Right renal cortex interstitium (tissue), 3 donors: ENCODE measurements at places on chromosomes 12 and 14.
A peak's percentile ranks its signal among the peaks of the same experiment; 100 is the strongest.

- DNase-seq = no peak
These were observed 34.9 kb upstream of the CERS5 start for GRCh38 chr12:50201987-50202521.

DNA sequence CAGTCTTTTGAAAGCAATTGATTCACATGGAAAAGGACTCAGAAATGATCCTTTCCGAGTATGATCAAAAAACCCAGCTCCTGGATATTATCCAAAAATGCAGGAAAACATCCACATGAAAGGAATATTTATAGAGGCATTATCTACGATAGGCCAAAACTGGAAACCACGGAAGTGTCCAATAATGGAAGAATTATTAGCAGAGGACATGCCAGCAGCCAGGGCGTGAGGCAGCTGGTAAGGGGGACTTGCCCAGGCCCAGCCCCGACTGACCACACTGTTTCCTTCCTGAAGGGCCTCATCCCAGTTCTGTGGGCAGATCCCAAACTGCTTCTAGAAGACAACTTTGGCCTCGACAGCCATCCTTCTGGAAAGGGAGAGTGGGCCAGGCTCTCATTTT is 20.5 kb downstream of the ACTN1 start:
- no peak for DNase-seq

DNA sequence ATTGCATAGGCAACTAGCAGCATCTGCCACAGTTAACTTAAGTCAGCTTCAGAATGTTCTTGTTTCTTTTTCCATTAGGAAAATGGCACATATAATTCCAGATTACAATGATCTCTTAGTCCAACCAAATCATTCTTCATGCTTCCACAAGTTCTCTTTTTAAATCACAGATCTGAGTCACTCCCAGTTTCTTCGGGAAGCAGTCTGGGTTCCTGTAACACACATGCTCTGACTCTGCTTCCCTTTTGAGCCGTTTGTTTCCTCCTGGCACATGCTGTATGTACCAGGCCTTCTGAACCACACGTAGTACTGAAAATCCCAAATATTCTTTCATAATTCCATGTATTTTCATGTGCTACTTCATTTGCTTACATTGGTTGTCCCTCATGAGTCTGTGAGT is 388.8 kb upstream of the PDE3A start:
- DNase-seq = no peak

DNA sequence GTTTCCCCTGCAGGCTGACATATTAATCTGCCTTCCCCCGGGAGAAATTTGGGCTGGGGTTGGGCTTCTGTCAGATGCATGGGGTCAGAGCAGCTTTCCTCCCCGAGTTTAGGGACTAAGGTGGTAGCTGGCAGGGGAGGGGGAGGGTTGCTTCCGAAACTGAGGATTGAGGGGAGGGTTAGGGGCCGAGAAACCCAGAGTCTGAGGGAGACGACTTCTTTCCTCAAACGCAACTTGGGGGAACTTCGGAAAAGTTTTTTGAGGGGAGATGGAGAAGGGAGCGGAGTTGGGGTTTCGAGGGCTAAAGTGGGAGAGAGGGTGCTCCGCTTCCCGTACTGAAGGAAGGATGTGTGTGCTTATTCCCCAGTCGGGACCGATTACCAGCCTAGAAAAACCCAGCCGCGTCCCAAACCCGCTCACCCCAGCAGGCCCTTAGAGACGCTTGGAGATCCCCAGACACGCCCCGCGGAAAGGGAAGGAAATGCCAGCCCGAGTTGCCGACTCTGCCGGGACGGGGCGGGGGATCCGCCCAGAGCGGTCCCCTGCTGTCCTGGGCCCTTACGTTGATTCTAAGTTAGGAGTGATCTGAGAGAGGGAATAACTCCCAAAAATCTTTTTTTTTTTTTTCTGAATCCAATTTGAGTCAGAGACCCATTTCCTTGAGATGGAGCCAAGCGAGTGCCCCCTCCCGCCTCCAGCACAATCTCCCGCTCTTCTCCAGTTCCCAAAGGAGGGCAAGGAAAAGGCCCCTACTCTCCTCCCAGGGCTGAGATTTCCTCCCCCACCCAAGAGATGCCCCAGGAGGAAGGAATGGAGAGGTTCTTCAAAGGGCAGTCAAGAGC is 61.9 kb downstream of the SMUG1 start:
- DNase-seq = no peak

DNA sequence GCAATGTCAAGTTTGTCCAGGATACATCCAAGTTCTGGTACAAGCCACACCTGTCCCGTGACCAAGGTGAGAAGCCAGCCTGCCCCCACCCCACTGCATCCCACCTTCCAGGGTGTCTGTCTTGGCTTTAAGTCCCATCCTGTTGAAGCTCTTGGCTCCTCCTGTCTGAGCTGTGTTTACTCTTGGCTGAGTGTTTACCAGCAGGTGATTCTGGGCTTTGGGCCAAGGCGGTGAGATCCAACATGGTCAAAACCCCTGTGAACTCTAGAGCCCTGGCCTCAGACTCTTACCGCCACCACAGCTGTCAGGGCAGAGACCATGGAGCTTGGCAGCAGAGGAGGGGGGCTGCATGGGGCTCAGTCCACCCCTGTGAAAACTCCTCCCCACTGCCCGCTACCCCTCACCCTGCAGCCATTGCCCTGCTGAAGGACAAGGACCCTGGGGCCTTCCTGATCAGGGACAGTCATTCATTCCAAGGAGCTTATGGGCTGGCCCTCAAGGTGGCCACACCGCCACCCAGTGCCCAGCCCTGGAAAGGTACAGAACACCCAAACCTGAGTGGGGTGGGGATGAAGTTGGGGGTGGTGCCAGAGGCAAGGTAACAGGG is 11.6 kb downstream of the TNS2 start:
- DNase-seq = no peak

DNA sequence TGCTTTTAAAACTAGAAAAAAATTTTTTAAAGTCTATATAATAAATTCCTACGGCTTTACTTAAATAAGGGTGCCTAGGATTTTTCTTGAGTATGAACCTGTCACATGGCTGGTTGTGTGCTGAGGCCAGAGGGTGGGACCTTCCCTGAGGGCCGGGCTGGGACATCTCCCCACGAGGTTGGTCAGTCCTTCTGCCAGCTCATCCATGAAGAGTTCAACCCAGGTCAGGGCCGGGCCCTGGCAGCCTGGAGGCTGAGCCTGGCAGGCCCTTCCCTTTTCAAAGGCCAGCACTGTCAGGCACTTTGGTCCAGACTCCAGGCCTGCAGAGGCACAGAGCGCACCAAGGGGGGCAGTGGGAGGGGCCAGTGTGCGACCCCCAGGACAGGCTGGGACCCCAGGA is 31.7 kb downstream of the TNFAIP2 start:
- DNase-seq = no peak

DNA sequence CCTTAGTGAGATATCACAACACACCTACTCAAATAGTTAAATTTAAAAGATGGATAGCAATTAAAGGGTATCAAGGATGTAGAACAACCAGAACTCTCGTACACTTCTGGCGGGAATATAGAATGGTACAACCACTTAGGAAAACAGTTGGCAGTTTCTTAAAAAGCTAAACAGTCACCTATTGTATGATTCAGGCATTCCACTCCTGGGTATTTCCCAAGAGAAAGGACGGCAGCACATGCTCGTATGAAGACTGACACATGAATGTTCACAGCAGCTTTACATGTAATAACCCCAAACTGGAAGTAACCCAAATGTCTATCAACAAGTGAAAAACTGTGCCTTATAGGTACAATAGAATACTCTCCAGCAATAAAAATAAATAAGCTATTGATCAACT is 465.2 kb downstream of the VRK1 start:
- no peak for DNase-seq

- no peak for DNase-seq
These were observed 11.6 kb downstream of the ATP6V0A2 start for GRCh38 chr12:123723765-123724164.

GRCh38 chr12:49889361-49890095 is 14.2 kb downstream of the FAIM2 start:
- DNase-seq = no peak

DNA sequence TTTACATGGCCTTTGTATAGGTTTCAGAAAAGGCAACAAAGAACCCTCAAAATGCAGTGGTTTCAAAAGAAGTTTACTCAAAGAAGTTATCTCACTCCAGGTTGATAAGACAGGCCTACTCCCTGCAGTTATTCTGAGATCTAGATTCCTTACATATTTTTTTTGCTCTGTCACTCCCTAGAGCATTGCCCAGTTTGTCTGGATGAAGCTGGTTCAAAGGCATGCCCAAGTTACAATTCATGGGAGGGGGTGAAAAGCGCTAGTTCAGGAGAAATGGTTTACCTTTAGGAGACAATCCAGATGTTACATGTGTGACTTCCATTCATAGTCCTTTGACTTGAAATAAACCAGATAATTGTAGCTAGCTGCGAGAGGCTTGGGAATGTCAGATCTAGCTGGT is 115.0 kb downstream of the TPH2 start:
- no peak for DNase-seq

- DNase-seq = no peak
These were observed 3.6 kb downstream of the CMKLR1 start for GRCh38 chr12:108335349-108336119.

DNA sequence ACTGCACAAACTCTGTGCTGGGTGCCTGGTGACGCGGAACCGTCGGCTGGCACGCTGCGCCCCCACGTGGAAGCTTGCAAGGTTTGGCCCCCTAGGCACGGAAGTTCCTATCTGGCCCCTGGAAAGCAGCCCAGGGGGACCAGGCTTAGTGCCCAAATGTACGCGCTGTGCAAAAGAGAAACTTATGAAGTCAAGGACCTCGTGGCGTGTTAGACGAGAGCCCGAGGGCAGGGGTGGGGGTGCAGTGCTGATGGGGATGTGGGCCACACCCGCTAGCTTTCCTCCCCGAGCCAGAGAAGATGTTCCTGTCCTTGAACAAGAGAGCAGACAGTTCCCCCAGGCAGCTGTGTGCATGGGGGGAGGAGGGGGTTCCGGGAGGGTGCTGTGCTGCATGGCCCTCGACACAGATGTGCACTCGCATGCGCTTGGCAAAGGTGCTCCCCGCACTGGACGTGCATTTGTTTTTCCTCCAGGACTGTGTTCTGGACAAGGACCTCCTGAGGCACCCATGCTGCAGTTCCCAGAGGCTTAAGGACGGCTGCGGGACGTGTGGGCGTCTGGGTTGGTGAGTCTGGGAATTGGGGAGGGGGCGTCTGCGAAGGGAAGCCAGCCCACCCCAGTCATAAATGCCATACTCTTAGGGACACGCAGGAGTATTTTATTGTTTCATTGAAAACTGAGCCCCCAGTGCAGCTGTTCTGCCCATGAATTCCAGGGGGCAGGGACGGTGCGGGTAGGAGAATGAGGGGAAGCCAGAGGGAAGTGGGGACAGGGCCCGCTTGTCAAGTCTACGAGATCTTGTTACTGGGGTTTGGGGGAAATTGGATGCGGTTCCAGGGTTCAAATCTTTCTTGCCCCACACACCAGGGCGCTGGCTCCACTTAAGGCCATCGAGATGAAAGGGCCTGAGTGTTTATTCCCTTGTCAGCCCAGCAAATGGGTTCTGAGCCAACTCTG is 80.0 kb downstream of the NTF3 start:
- no peak for DNase-seq

DNA sequence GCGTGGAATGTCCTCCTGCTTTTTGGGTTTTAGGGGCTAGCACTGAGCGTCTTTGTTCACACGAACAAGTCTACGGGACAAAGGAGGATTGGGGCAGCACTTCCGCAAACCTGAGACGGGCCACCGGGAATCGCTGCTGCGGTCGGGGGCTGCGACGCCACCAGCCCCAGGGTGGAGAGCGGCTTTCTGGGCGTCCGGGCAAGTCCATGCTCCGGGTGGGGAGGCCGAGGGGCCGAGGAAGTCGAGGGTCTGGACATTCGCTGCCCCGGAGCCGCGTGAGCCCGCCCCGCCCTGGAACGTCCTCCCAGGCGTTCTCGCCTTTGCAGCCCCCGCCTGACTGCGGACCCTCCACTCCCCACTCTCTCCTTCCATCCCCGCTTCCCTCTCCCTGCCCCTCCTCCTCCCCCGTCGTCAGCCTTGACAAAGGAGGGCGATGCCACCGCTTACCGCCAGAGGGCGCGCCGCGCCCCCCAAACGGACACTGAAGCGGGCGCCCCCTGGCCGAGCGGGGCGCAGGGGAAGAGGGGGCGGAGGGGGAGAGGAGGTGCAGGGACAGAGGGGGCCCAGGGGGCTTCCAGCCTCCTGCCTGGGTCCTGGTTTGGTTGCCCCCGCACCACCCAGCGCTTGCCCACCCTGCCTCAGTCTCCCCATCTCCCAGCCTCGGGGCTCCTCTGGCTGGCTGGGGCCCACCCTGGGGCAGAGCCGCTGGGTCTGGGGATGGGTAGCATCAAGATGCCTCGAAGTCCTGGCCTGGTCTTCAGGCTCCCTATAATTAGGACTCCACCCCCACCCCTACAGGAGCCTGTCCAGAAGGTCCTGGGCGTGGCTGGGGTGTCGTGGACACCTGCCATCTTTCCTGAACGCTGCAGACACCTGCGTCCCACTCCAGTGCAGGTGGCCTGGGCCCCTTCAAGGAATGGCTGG is 39.1 kb upstream of the INF2 start:
- DNase-seq = peak; percentile 60

- DNase-seq = no peak
These were observed 18.0 kb downstream of the LRRC74A start for GRCh38 chr14:76844223-76844622.

GRCh38 chr12:58174316-58174715 is 232.9 kb downstream of the ATP23 start:
- no peak for DNase-seq

DNA sequence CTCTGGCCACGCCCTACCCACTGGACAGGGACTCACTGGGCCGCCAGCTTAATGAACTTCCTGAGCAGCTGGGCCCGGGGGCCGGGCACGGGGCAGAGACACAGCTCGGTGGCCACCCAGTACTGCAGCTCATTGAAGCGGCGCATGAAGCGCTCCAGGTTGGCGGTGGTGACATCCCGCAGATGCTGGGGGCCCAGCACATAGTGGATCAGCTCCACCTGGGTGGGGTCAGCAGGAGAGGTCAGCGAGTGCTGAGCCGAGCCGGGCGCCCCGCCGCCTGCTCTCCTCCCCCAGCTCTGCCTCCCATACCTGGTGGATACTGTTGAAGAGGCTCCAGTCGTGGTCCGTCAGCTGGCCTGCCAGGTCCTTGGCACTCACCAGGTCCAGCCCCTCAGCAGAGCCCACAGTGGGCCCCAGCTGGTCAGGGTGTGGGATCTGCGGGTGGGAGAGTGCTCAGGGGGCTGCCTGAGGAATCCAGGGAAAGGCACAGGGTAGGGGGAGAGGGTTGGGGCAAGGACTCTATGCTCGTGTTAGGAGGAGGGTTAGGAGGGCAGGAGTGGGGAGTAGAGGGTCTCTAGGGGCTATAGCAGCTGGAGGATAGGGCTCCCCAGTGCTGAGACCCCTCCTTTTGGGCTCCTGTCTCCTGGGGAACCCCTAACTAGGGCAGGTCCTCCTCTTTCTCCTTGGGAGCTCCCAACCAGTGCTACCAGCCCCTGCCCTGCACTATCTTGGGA is 15.5 kb upstream of the ENDOU start:
- DNase-seq = no peak

DNA sequence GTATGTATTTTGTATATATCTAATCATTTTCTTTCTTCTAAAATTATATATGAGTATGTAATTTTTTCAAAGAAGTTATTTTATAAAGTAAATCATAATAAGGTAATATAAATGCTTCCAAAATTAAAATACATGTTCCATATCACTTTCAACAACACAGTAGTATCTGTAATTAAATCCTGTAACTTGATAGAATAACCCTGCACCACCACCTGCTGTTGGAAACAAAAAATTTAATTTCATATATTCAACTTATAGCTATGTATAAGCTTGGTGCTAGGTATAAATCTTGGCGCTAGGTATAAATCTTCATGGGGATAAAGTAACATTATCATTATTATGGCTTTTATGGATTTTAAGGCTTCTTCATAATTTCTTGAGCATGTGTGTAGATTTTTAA is 149.7 kb upstream of the DCN start:
- no peak for DNase-seq

GRCh38 chr12:26750531-26751175 is 82.3 kb downstream of the ITPR2 start:
- DNase-seq = no peak
